ENCODE measurements at places on chromosomes 6 and 20.

DNA sequence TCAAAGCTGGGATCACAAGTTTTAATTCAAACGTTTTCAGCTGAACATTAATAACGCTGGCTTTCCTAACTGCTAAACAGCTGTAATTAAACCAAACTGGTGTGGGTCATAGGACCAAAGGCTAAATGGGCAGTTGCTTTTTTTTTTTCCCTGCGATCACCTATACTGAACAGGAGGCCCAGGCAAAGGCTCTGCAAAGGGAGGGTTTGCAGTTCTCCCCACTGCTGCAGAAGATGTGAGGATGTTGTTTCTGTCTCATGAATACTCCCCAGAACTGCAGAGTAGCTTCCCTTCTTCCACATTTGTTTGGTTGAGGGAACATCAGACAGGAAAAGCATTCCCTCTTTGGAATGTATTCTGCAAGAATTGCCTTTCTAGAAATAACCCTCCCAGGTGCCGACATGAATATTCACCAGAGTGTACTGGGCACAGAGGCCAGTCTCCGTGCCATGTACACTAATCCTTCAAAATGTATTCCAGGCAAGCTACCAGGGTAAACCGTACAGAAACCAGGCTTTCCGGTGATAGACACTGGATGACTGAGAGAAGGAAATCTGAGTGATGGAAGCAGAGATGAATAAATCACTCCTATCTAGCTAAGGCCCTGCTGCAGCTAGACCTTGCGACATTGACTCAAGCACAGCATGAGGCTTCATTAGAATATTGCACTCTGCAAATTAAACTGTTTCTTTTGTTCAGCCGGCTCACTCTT, 370.1 kb downstream of the BTBD9 start:
- no peak for DNase-seq

- DNase-seq, result no peak
Measured at GRCh38 chr6:24931718-24932691, 3.8 kb downstream of the RIPOR2 start.

- no peak for DNase-seq
Measured at GRCh38 chr6:163719028-163719742, 304.7 kb downstream of the QKI start.

GRCh38 chr20:23628402-23629016, 9.2 kb downstream of the CST3 start:
- DNase-seq, result no peak

- no peak for DNase-seq
Measured at GRCh38 chr6:35497571-35498421, 917 bp upstream of the TEAD3 start.

- DNase-seq, result no peak
Measured at GRCh38 chr6:82786248-82786647, 279.4 kb downstream of the UBE3D start.

DNA sequence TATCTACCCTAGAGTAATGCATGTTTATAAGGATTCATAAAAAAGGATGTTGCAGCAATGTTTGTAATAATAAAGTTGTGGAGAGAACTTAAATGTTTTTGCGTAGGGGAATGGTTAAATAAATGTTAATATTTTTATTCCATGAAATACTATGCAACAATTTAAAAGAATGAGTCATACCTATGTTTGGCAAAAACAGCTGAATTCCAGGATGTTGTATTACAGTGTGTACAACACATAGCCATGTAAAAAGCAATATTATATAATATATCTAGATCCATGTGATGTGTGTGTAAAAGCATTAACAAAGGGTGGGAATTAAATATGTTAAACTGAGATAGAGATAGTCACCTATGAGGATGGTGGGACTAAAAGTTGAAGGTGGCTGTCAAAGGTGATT, 21.1 kb upstream of the PKIB start:
- DNase-seq, result no peak

- DNase-seq, result no peak
Measured at GRCh38 chr6:155436981-155437749, 18.5 kb downstream of the NOX3 start.

Measured in GM04503 (cell line).